ENCODE measurements at places on chromosomes 6 and 20.

GRCh38 chr20:60214901-60215815 is 256.9 kb downstream of the CDH26 start:
- no peak for DNase-seq
- H3K4me1 ChIP-seq: no peaks in the 10 kb centered on the region
- no peaks in the 10 kb centered on the region for H3K36me3 ChIP-seq
- no peaks in the 10 kb centered on the region for H3K27me3 ChIP-seq
- H3K4me3 ChIP-seq: no peak overlapping the region

DNA sequence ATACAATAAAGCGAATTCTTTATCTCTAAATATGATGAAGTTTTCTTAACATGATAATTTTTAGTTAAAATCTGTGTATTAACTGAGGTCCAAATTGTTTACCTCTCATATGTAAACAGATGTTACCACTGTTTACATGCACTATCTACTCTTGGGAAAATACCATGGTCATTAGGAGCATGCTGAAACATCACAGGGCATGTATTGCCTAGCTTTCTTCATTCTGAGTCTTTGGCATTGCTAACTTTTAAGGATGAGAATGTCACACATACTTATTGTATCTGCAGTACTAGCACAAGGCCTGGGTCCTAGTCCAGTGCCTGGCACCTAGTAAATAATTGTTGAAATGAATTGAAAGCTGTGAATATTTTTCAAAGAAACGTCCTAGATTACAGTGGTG is 20.6 kb downstream of the SMPDL3A start:
- H3K36me3 ChIP-seq: no peaks in the 10 kb centered on the region
- H3K27me3 ChIP-seq: no peaks in the 10 kb centered on the region
- no peak for DNase-seq
- H3K4me1 ChIP-seq: peaks cover 6% of the 10 kb centered on the region
- no peak overlapping the region for H3K27ac ChIP-seq

DNA sequence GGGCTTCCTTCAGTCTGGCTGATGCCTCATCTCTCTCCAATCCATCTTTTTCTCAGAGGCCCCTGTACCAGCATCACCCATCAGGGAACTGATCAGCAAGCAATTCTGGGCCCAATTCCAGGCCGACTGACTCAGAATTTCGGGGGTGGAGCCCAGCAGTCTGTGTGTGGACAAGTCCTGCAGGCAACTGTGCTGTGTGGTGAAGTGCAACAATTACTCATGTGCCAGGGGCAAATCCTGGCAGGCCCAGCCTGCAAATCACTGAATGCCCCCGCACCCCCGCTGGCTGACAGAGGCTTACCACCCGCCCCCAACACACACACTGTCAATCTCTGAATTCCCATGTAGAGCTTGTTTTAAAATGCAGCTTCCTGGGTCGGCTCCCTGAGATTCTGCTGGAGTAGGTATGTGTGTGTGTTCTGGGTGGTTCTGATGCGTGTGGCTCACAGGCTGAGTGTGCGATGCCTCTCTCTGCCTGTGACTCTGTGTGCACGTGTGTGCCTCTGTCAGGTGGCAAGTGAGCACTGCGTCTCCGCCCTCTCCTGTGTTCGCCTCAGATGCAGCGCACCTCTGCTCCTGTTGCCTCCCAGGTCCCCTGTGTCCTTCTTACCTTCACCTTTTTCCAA is 45.4 kb downstream of the SSR1 start:
- H3K27ac ChIP-seq: no peak overlapping the region
- DNase-seq: no peak
- no peak overlapping the region for H3K4me3 ChIP-seq

DNA sequence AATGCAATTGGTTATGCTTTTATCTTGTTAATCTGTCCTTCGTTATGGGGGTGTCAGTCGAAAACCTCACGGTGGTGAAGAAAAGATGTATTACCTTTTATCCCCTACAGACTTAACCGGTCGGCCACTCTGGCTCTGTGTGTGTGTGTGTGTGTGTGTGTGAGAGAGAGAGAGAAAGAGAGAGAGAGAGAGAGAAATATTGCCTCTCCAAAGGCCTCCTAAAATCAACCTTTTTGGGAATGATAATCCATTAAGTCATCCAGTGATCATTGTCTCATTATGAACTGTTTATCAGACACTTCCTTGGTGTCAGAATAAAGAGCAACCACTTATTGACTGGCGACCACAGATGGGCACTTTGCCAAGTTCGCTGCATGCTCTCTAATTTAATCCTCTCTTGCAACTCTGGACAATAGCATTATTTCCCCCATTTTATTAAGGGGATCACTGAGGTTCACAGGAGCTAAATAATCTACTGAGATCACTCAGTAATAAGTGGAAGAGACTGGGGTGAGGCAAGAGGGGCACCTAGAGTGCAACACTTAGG is 30.7 kb downstream of the SLC35D3 start:
- H3K4me1 ChIP-seq: peaks cover 9% of the 10 kb centered on the region
- no peak for DNase-seq
- H3K27ac ChIP-seq: no peak overlapping the region
- H3K36me3 ChIP-seq: no peaks in the 10 kb centered on the region
- H3K4me3 ChIP-seq: no peak overlapping the region
- H3K27me3 ChIP-seq: no peaks in the 10 kb centered on the region

DNA sequence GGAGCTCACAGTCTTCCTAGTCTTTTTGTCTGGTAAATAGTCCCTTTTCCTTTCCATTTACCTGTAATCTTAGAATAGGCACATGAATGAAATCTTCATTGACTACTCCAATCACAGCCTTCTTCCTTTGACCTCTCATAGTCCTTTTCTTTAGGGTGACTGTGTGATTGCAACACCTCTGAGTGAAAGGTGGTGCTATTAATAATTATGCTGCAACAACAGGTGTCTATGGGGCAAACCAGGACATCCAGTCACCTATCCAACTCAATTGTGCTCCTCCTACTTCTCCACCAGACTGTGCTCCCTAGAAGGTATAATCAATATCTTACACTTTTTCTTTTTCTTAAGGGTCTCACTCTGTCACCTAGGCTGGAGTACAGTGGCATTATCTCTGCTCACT is 29.4 kb downstream of the RIPOR2 start:
- no peaks in the 10 kb centered on the region for H3K36me3 ChIP-seq
- H3K4me3 ChIP-seq: no peak overlapping the region
- no peak for DNase-seq
- no peak overlapping the region for H3K27ac ChIP-seq
- H3K27me3 ChIP-seq: no peaks in the 10 kb centered on the region
- peaks cover 31% of the 10 kb centered on the region for H3K4me1 ChIP-seq

GRCh38 chr6:41571021-41571780 is 25.0 kb downstream of the FOXP4 start:
- peaks cover 16% of the 10 kb centered on the region for H3K36me3 ChIP-seq
- no peak overlapping the region for H3K4me3 ChIP-seq
- no peak for DNase-seq
- H3K4me1 ChIP-seq: peaks cover 38% of the 10 kb centered on the region

DNA sequence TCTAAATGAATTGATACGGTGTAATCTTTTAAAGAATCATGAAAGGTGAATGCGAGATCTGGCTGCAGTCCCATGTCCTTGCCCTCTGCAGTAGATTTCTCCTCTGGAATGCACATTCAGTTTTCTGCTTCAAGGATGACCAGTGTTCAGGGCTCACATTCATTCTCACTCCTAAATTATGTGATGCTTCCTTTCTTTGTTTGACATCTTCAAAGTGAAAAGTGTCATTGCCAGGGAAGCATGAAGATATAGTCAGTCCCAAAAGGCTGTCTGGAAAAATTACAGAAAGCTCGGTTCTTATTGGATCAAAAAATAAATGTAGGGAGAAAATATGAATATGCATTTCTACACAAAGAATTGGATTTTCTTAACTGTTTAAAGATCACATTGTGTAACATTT is 395.6 kb downstream of the NKAIN2 start:
- H3K27ac ChIP-seq: no peak overlapping the region
- H3K4me1 ChIP-seq: no peaks in the 10 kb centered on the region

GRCh38 chr20:20567712-20568111 is 144.7 kb downstream of the RALGAPA2 start:
- no peak for DNase-seq
- no peak overlapping the region for H3K27ac ChIP-seq
- no peaks in the 10 kb centered on the region for H3K4me1 ChIP-seq
- H3K27me3 ChIP-seq: no peaks in the 10 kb centered on the region

GRCh38 chr6:83192871-83193746 is at the start of the genes PGM3 and RWDD2A:
Gene PGM3 (minus strand): TSS chr6:83193265. CDS start chr6:83191012, 2,253 bp downstream.
Gene RWDD2A (plus strand): TSS chr6:83193357. CDS start chr6:83194452, 1,095 bp downstream.
- no peaks in the 10 kb centered on the region for H3K36me3 ChIP-seq
- H3K27me3 ChIP-seq: no peaks in the 10 kb centered on the region
- peak within 1 kb of the TSS; percentile 95 for H3K4me3 ChIP-seq
- DNase-seq: peak; percentile 98
- peak within 1 kb of the TSS; percentile 84 for H3K27ac ChIP-seq
- H3K4me1 ChIP-seq: peaks cover 19% of the 10 kb centered on the region
